Activated B cell treated with CpG ODN at 0.5 μM for 24 hours (primary cell): ENCODE measurements at places on chromosomes 7 and 10. TPM values are rescaled to one million over a fixed set of nuclear protein-coding genes. Genes with fewer than 3 reads are reported as not detected.

GRCh38 chr10:73926152-73926764 lies 15.3 kb downstream of the PLAU start:
- no peak for DNase-seq
- no peak overlapping the region for H3K4me3 ChIP-seq
- H3K36me3 ChIP-seq = no peaks in the 10 kb centered on the region
- H3K27me3 ChIP-seq = no peaks in the 10 kb centered on the region

GJD4 gene
- total RNA-seq = not detected in 2 replicates

MKLN1 gene
- 48.9 and 64.6 TPM in 2 replicates for total RNA-seq

DENND11 gene
- total RNA-seq = 49.1 and 58.1 TPM in 2 replicates

SPDYE5 gene
- total RNA-seq = 0.20 TPM in 1 of 2 replicates, not detected in the other
